ENCODE measurements at places on chromosomes 3 and 15.

GRCh38 chr3:36904641-36905040, 40.2 kb downstream of the TRANK1 start:
- DNase-seq: no peak

DNA sequence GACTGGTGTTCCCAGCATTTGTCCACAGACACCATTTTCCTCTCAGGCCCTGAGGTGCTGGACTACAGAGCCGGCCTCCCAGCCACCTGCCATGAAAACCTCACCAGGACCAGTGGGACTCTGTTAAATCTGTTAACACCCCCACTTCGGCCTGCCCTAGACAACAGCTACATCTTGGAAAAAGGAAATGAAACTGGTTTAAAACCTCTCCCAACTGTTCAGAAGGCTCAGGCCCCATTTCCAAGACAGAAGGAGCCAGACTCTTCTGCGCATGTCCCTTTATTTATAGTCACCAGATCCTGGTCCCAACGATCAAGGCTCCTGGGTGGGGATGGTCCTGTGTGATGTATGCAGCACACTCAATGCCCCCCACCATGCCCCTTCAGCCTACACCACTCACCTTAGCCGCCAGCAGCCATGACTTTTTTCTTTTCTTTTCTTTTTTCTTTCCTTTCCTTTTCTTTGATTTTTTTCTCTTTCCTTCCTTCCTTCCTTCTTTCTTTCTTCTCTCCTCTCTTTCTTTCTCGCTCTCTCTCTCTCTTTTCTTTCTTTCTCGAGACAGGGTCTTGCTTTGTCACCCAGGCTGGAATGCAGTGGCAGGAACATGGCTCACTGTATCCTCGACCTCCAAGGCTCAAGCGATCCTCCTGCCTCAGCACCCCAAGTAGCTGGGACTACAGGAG, 25.5 kb upstream of the FLNB start:
- no peak for DNase-seq

GRCh38 chr3:40211579-40211978, 97.9 kb upstream of the EIF1B start:
- no peak for DNase-seq

DNA sequence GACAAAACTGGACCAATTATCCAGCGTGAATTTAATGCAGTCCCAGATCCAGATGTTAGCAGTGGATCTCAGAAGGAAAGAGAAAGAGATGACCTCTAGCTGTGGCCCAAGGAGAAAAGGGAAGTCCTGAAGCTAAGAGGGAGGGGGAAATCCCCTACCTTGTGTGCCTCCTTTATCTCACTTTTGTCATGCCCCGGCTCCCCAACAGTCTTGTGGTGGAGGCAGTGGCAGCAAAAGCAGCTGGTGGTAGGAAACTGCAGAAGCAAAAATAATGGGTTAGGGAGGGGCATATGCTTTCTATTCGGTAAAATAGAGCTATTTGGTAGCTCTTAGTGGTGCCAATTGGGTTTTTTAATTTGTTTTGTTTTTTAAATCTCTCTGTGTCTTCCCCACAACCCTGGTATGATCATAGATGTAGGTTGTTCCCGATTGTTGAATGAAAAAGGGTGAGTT, 56.5 kb downstream of the MCTP2 start:
- no peak for DNase-seq

DNA sequence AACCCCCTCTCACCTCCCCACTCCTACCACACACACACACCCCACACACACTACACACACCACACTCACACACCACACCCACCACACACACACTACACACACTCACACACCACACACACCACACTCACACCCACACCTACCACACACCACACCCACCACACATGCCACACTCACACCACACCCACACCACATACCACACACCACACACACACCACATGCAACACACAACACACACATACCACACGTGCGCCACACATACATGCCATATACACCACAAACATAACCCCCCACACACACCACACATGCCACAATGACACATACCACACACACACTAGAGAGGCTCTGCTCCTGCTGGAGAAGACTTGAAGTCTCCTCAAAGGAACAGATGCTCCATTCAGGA, 5.9 kb upstream of the ITPKA start:
- no peak for DNase-seq

- DNase-seq: no peak
These were observed 18.6 kb downstream of the MESP2 start for GRCh38 chr15:89794627-89795241.

DNA sequence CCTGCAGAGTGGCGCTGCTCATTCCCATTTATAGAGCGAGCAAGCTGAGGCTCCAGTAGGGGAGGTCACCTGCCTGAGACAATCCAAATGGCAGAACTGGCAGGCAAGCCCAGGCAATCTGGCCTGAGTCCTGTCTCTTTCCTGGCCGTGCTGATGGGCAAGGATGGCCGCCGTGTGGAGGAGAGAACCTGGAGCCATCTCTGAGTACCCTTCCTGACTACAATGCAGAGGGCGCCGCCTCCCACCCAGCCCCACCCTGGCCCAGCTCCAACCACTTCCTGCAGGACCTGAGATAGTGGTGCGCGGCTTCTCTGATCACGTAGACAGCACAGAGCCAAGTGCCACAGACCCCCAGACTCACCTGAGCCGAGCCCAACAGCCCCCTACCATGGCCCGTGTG, 7.0 kb downstream of the TLR9 start:
- no peak for DNase-seq

DNA sequence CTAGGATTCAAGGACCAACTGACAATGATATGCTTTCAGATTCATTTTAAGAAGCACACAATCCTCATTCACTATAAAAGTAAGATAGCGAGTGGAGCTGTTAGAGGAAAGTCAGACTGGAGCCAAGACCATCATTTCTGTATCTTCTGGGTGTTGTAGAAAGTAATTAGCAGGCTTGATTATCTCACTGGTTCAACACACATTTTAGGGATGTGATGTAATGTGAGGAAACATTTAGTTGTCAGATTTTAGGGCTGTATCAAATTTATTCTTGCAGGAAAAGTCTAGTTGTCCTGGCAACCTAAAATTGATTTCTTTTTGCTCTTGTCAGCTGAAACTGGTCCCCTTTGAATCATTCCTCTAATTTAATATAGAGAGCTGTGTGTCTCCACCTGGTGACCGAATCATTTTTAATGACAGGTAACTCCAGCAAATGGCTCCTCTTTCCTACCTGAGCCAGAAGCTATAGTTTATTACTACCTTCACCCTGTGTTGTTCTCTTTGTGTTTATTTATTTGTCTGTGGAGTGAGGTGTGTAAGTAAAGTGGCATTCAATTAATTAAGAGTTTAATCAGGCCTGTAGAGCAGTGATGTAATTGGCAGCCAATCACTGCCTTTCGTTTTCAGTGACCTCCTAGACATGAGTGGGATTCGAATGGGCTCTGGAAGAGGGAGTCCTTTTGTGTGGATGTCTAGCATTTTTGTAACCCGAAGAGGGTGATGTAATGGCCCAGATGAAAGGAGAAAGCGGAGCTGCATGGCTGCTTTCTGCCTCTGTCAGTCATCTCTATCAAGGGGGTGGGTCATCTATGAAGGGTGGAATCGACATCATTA, 125.8 kb downstream of the LPP start:
- no peak for DNase-seq

DNA sequence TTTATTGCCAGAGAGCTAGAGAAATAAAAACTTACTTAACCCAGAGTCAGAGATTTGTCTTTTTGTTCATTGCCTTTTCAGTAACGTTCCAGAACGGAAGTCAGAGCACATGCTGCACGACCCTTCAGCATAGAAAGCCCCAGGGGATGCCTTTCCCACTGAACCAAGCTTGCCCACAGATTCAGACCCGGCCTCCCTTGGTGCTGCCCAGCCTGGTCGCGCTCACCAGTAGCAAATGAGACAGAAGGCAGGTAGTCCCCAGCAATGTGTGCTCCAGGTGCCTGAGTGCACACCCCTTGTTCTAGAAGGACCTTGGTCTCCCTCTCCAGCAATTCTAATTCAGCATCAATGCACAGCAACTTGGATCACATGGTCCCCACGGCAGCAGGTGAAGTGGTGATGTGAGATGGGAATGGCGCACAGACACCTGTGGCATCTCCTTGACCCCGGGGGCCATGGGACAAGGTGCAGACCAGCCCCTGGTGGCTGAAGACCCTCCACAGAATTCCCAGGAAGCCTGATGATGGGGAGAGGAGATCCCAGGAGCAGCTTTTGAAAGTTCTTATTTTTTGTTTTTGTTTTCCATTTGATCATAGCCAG, 91.8 kb upstream of the IQSEC1 start:
- no peak for DNase-seq

GRCh38 chr3:64932666-64933342, 245.0 kb upstream of the ADAMTS9 start:
- DNase-seq: no peak

- DNase-seq: no peak
These were observed 254.0 kb upstream of the GPR149 start for GRCh38 chr3:154684021-154684420.

GRCh38 chr3:5499404-5499803, 311.9 kb downstream of the EDEM1 start:
- DNase-seq: no peak

- no peak for DNase-seq
These were observed 261.0 kb downstream of the ROBO1 start for GRCh38 chr3:79506751-79507150.

DNA sequence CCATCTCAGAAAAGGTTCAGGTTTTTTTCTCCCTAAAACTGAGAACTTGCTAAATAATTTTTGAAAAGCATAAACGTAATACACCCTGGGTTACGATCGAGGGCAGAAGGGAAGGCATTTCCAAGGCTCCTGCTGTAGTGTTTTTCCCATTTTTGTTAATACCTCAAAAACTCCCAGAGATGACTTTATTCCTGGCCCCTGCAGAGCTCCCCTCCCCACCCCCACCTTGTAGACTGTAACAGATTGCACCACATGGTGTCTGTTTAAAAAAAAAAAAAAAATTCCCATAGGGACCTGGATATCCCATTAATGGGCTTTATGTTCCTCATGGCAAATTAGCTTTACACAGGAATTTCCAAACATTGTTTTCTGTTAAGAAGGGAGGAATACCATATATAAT, 38.2 kb downstream of the FEZF2 start:
- no peak for DNase-seq

DNA sequence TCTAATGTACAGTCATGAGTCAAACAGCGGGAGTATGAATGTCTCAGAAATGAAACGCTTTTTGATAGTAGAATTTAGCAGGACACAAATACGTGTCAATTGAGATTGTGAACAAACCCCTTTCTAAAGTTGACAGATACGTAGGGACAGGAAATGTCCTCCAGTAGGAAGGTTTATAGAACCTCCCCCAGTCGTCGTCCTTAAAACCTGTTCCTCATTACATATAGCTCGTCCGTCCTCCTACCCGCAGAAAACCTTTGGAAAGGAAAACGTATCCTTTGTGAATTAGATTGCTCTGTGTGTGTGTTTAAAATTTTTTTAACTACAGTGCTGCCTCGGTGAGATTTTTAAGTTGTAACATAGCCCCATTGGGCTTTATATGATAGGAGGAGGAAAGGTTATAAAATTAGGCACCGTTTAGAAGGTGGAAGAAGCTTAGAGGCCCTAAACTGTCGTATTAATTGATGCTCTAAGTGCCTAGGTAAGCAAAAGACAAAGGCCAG, 4.1 kb downstream of the UBE2E1 start:
- DNase-seq: no peak

GRCh38 chr15:78292219-78292618, 7.2 kb downstream of the SKIC8 start:
- no peak for DNase-seq

- DNase-seq: no peak
These were observed 48.9 kb upstream of the RBP1 start for GRCh38 chr3:139588450-139588849.

DNA sequence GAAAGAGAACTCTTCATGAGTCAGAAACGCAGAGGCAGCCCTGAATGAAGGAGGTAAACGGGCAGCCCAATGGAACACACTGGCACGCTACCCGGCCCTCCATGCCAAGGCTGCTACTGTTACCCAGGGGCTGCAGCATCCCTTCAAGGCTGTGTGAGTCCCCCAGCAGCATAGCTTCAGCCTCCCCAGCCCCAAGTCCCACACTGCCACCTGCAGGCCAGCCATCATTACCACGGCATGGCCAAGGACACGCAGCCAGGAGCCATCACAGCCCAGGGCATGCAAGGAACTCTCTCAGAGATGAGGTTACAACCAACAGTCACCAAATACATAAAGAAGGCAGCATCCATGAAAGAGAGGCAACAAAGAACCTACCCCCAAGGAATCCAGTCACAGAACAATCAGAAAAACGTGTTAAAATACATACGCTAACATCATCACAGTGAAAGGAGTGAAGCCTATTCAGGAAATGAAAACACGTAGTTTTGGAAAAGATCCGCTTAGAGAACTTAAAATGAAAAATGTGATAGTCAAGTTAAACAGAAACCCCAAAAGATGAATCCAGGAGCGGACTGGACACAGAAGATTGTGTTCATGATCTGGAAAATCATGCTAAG, 22.4 kb downstream of the PLA2G4F start:
- no peak for DNase-seq

DNA sequence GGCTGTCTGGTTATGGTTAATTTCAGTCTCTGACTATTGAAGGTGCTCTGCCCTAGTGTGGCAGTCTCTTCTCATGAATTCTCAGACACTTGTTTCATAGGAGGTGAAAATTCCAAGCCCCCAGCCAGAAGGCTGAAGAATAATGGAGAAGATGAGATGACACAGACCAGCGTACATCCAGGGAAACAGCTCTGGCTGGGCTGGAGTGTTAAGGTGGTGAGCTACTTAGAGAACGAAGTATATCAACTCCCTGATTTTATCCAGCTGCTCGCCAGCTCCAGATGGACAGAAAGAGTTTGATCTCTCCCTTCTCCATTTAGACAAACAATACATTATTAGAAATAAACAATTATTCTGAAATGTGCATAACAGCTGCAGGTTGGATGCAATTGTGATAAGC, 494.5 kb upstream of the RGMA start:
- DNase-seq: no peak

DNA sequence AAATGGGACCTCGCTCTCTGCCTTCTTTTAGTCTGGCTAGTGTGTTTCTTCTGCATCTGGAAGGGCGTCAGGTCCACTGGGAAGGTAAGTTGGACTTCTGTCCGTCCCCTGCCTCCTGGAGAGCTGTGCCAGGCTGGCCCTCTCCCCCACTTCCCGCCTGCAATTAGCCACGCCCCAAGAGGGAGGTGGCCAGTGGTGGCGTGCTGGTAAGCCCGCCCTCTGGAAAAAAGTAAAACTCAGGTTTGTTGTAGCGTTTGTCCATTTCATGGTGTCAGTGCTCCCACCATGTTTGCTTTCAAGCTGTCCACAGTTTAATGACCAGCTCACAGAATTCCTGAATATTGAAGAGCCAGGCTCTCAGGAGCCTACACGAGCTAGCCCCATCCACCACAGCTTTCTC, 55.6 kb downstream of the SLC6A6 start:
- DNase-seq: no peak

DNA sequence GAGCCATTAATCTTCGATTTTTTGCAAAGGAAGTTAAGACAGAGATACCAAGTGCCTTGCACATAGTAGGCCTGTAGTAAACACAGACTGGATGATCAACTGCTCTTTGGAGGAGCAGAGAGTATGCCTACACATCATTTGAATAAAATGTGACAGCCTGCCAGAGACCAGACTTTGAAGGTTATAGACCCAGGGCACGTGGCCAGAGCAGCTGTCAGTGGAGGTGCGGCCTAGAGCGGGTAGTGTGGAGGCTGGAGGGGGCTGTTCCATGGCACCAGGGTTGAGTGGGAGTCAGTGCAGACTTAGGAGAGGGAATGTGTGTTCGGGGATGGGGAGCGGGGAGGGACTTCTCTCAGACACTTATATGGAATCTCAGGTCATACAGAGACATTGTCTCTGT, 80.8 kb downstream of the SMAD3 start:
- no peak for DNase-seq

Measured in stimulated activated CD8-positive, alpha-beta memory T cell treated with anti-CD3 and anti-CD28 coated beads, Interleukin-4, amount 100 ng/mL, for 1 hour (primary cell).